NCI-H187 (cell line): ENCODE measurements at places on chromosomes 3 and 15.

GRCh38 chr15:53527996-53528395 is 231.5 kb downstream of the WDR72 start:
- DNase-seq: no peak

- DNase-seq: no peak
Measured at GRCh38 chr15:59237119-59237855, 30.6 kb downstream of the LDHAL6B start.

GRCh38 chr3:52094571-52095485 is 38.5 kb upstream of the DUSP7 start:
- DNase-seq: no peak

DNA sequence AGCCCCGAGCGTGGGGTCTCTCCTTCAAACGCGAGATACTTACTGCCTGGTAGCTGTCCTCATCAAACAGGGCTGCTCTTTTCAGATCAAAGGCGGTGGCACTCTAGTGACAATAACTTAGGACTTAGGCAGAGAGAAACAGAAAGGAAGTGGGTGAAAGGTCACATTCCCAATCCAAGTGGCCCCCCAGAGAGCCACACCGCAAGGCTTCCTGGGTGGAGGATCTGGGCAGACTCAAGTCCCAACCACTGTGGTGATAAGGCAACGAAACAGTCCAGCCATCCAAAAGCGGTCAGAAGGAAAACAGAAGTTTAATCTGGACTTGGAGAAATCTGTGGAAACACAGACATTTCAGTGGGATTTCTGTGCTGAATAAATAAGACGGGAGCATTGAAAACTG is 227.2 kb downstream of the ADAMTS17 start:
- no peak for DNase-seq

DNA sequence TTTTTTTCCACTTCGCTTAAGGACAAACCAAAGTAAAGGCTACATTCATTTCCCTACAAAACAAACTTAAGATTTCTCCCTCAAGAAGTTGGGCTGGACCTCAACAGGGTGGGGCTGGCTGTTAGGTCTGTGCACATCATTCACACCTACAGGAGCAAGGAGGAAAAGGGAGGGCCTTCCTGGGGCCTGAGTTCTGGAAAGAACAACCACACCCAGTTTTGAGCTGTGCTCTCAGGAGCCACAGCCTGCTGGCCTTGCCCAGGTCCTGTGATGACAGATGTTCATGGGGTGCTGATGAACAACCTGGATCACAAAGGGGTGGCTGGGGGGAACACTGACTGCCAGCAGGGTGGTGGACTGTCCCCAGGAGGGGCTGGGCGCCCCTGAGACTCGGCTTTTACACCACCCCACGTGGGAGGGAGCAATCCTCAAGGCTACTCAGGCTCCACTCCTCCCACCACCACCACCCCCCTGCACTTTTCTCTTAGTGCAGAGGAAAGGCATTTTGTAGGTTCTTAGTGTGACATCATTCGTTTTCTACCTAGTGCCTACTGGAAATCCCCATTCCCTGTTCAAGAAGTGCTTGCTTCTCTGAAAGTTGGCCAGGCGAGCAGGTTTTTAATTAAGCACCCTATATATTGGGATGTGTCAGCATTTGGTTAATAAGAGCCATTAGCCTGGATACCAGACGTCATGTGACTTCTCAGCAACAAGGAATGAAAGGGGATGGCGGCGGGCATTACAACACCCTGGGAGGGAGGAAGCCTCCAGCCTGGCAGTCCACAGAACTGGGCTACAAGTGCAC is 35.7 kb downstream of the CCNB2 start:
- DNase-seq: no peak

- DNase-seq: no peak
Measured at GRCh38 chr15:75840659-75841058, 2.6 kb upstream of the UBE2Q2 start.

DNA sequence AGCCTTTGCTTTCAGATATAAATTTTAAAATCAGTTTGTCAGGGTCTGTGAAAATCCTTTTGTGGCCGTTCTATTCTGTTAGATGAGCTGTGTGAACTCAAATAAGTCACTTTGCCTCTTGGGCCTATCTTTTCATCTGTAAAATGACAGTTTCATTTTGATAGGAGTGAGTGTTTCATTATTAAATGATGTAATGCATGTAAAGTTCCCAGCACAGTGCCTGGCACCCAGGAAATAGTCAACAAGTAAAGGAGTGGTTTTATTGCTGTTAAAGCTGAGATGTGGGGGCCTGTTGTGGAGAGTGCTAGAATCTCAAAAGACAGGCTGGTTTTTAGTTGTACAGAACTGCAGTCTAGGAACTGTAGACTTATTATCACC is 394.5 kb upstream of the CFAP20DC start:
- DNase-seq: no peak

DNA sequence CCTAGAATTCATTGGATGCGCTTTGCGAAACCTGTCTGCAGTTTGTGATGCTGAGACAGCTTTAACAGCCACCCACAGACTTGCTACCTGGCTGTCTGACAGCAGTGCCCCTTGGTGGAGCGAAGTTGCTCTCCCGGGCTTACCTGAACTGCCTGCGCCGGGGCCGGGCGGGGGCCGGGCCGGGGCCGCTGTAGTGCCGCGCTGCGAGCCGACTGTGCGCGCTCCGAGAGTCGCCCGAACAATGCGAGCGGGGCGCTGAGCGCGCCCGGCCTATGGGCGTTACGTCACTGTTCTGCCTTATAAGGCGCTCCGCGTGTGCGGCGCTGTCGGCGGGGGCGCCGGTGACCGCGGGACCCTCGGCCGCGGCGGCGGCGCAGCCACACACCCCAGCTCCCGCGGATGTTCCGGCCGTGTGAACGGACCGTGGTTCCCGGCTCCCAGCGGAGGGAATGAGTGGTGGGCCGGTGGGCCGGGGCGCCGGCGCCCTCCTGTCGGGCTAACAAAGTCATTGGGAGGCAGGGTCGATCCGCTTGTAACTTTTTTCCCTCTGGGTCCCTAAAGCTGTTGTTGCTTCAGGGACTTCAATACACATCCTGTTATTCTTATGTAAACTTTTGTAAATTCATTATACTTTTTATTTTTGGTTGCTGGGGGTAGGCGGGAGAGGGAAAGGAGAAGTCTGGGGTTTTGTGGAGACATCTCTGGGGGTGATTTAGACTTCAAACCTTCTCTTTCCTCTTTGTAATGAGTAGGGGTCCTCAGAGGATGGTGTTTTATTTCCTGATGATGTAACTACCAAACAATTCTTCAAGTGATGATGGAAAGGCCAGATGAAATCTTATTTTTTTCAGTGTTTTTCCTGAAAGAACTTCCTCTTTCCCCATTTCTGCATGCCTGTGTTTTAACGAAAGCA is 58.5 kb downstream of the CMSS1 start:
- no peak for DNase-seq

DNA sequence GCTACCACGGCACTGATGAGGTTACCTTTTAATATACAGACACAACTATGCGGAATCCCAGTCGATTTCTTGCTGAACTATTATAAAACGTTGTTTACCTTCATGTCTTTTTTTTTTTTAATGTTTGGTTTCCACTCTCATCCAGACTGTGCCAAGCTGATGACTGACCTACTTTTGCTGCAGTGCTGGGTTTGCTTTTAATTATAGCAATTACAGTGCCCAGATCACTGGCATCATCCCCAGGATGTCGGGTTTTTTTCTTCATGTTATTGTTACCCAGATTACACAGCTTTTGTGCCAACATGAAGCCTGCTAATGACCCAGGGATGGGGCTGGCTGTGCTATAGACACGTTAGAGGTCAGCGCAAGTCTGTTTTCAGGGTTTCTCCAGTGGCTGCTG is 294.0 kb upstream of the ATP10A start:
- DNase-seq: no peak

DNA sequence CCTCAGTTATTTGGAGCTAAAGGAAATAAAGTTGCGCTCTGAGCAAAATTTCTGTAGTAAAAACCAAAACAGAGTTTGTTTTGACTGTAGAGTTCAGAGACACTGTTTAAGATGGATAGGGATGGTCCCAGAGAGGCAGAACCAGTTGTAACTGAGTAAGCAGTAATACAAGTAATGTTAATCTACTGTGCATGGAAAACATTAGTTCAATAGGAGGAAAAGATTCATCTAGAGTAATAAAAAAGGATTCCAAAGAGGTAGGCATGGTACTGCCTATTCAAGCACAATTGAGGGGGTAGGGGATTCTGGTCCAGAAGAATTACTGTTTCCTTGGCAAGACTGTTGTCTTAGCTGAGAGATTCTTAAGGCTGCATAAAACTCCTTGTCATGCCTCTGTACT is 77.4 kb downstream of the RASA2 start:
- no peak for DNase-seq

- DNase-seq: peak; percentile 18
Measured at GRCh38 chr3:58672451-58672850, 5.9 kb upstream of the FAM3D start.

DNA sequence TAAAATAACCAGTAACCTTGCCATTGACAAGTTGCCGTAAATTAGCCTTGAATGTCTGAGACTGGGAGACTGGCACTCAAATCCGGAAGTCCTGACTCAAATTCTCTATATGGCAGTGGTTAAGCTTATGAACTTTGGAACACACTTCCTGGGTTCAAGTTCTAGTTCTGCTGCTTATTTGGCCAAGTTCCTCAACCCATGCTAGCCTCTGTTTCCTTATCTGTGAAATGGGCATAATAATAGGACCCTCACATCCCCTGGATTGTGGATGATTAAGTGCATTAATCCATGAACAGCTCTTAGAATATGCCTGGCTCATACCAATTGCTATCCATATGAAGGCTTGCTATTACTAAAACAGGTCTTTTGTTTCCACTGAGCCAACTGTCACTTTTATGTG is 311.5 kb downstream of the EDEM1 start:
- no peak for DNase-seq

GRCh38 chr3:181609030-181609767 is 102.5 kb upstream of the SOX2 start:
- DNase-seq: no peak

GRCh38 chr3:149771652-149772271 is 19.5 kb upstream of the COMMD2 start:
- peak; percentile 5 for DNase-seq

DNA sequence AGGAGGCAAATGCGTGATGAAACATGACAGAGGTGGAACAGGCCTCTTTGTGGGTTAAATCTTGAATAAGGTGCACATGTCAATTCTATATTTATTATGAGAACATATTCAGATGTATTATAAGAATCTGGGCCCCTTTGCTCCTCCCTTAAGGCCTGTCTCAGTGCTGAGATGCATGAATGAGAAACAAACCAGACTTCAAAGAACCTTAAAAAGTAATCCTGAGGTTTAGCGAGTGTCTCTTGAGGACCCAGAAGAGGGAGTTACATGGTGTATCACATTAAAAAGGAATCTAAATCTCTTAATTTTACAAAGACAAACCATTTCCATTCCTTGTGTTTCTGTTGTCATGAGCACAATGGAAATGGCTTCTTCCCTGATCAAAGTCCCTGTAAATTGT is 170.9 kb upstream of the TBC1D5 start:
- no peak for DNase-seq

- no peak for DNase-seq
Measured at GRCh38 chr3:153503873-153504272, 341.8 kb downstream of the RAP2B start.

DNA sequence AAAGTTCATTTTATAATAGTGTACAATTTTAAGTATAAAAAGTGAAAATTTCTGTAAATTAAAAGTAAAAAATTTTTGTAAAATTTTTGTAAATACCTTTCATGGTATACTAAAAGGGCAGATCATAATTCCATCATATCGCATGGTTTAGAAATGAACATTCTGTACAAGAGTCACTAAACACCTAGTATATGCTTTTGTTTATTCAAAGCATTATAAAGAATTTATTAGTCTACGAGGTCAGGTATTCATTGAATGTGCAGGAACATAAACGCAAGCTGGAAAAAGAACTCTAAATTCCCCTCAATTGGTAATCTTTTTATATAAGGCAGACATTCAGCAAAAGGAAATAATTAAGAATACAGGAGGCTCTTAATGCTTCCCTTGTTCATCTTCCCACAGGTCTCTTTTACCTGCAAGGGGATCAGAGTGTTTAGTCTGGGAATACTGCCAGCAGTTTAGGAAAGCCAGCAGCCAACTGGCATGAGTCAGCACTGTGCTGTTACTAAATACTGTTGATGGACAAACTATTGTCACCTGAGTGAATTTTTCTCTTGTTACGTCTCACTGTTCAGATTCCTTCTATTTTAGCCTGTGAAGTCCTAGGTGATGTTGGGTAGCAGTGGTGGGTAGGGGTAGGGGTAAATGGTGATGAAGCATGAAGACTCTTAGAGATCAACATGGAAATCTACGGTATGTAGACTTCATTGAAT is 70.1 kb downstream of the UQCC5 start:
- DNase-seq: no peak

- no peak for DNase-seq
Measured at GRCh38 chr3:4730719-4731118, 237.6 kb downstream of the ITPR1 start.

GRCh38 chr15:55673287-55673686 is 69.7 kb downstream of the PRTG start:
- DNase-seq: no peak

DNA sequence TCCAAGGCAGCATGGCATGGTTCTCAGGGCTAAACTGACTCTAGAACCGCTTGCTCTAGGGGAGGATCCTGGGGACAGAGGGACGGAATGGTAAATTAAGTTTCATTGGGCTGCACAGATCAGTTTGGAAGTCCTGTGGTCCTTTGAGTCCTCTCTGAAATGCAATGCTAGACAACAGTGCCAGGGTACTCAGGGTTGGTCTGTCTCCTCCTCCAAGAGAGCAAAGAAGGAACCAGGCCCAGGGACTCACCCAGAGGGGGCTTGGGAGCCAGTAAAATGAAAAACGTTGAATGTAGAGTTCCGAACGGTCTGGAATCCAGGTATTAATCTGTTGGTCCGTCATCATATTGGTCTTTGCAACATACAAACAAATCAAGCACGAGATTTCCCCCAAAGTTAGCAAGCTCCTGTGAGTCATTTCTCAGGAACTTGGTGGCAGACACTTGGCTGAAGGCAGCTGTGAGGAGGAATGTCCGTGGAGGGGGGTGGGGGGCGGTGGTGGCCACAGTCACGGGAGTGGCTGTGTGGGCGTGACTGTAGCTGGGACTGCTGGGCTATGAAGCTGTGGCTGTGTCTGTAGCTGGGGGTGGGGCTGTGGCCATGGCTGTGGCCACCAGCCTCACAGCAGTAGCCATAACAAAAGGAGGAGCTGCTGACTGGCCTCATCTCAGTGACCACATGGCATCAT is 361.0 kb downstream of the SHQ1 start:
- DNase-seq: no peak

DNA sequence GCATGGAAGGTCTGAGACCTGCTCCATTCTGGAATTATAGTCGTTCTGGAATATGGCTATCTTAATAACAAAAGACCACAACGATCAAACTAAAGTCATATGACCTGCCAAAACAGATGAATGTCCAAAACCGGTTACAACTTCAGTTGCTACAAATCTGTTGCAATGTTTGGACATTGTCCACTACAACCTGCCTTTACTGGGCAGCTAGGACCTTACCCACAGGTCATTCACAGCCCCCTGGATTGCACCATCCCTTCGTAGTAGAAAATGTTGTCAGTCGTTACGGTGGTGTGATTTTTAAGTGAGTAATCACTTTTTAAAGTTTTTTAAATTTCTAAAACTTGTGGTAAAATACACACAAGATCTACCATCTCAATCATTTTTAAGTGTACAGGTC is 22.5 kb upstream of the SRGAP3 start:
- no peak for DNase-seq
